ENCODE measurements at places on chromosomes 12 and 14.
A peak's percentile ranks its signal among the peaks of the same experiment; 100 is the strongest.

GRCh38 chr14:21278632-21279031, 1.3 kb upstream of the RPGRIP1 start:
- DNase-seq, result no peak

DNA sequence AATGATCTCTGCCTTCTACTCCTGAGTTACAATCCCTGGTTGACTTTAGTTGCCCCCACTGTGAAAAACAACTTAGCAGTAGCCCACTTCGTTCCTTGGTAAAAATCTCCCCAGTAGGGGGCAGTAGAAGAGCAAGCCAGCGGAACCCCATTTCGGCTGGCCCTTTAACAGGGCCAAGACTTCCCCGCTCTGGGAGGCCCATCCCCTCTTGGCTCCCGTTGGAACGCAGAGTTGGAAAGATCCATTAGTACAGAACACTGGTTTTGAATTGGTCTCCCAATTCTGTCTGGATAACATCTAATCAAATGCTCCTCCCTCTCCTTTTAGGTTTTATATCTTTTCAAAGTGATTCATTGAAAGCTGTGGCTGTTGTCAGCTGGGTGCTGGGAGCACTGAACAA, 1133.3 kb downstream of the BCL11B start:
- DNase-seq, result peak; percentile 12

GRCh38 chr12:130468186-130468585, 130.5 kb downstream of the PIWIL1 start:
- no peak for DNase-seq

GRCh38 chr12:1611803-1612572, 17.0 kb upstream of the WNT5B start:
- no peak for DNase-seq

DNA sequence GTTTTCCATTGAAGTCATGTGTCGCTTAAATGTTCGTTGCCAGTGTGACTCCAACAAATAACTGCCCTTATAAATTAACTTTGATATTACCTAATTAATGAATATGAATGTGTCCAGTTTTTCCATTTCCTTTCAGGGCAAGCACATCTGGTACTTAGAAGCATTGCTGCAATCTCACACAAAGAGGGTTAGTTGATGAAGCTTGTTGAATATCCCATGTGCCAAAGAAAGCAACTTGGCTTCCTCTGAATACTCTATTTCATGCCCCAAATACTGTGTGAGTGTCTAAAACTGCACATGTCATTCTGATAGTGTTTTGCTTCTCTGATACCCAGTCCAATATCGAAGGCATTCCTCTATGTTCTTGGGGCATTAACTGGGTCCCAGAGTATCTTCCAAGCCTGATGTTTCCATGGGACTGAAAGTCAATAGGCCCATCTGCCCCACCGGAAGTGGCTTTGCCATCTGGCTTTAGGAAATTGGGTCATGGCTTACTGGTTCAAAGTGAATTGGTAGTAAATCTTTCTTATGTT, 75.8 kb upstream of the CNTN1 start:
- DNase-seq, result no peak

DNA sequence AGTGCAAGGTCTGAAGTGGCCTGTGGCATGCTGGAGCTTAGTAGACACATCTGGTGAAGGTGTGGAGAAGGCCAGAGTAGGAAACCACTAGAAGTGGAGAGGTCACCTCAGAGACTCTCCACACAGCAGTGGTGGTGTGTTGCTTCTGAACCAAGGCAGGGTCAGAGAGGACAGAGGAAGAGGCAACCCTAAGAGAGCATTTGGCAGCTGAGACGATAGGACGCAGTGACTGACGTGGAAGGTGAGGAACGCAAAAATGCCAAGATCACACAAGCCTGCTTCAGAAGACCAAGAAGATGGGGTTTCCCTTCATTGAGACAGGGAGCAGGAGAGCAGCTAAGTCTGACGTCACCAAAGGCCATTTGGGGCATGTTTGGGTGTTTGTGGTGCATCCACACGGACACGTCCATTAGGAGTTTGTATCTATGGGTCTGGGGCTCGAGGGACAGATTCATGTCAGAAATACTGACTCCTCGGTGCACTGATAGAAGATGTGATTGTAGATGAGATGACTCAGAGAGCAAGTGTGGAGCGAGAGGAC, 338.1 kb downstream of the CACNA1C start:
- no peak for DNase-seq

- DNase-seq, result no peak
These were observed 49.0 kb upstream of the STON2 start for GRCh38 chr14:81449114-81449513.

DNA sequence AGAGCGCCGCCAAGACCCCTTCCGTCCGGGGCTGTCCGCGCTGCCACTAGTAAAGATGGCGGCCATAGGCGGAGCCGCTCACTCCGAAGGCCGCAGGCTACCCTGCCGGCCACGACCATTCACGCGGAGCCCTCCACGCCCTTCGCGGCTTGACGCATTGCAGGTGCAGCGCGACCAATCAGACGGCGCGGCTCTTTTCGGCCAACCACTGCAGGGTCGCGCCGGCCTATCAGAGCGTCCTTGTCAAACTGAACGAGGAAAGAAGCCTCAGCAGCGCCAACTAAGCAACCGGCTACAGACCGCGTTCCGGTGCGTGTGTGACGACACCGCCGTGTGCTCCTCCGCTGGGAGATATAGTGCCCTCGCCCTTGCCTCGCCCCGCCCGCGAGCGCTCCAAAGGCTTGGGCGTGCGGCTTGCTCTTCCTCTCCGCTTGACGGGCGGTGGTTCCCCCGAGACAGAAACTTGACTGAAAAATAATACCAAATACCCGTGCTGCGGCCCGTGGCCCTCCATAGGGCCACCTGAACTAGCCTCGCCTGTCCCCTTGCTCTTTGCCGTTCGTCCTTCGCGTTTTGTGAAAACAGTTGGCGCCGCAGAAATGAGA, 13.6 kb upstream of the CALM1 start:
- peak; percentile 97 for DNase-seq

GRCh38 chr12:94941440-94941862, 62.0 kb downstream of the NDUFA12 start:
- no peak for DNase-seq

- DNase-seq, result no peak
These were observed 6.7 kb upstream of the SLC6A15 start for GRCh38 chr12:84919271-84919670.

GRCh38 chr12:101928556-101928955, 51.2 kb downstream of the DRAM1 start:
- no peak for DNase-seq

- DNase-seq, result no peak
These were observed 75.9 kb downstream of the LIN7A start for GRCh38 chr12:80861641-80862378.

DNA sequence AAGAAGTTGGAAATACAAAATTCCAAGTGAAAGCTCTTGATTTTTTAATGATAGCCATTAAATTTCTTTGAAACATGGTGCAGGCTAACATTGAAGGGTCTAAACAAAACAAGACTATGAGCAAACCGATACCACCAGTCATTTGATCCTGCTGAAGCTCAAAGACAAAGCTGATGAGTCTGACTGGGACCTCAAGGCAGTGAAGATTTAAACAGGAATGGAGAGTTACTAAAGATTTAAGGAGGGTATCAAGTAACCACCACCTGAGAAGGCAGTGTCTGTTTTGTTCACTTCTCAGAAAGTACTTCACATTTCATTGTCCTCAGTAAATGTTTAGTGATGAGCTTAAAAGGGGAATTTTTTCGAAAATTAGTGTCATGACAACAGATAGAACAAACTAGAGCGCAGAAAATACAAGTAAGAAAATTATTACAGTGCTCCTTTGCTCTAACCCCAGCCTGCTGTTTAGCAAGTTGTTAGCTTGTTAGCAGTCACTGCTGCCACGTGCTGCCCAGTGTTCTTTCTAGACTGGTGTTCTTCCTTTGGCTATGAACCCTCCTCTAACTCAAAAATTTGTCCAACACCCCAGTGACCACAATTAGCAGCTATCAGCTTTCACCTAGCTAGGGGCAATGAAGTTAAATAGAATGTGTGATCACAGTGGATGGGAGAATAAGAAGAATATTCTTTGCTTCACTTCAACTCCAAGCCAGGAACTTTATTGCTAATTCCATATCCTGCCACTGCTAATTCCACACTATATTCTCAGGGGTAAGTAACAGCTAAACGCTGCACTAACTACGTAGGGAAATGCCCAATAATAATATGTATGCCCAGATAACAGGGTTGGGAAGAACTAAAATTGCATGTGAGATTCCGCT, 41.1 kb downstream of the YAF2 start:
- DNase-seq, result peak; percentile 12
